Activated CD8-positive, alpha-beta memory T cell treated with anti-CD3 and anti-CD28 coated beads, Interleukin-2, amount 10 ng/mL, durations not matched to agents 7 days and 5 days (primary cell): ENCODE measurements at places on chromosomes 12 and 14. TPM values are rescaled to one million over a fixed set of nuclear protein-coding genes. Genes with fewer than 3 reads are reported as not detected.
A peak's percentile ranks its signal among the peaks of the same experiment; 100 is the strongest.

DNA sequence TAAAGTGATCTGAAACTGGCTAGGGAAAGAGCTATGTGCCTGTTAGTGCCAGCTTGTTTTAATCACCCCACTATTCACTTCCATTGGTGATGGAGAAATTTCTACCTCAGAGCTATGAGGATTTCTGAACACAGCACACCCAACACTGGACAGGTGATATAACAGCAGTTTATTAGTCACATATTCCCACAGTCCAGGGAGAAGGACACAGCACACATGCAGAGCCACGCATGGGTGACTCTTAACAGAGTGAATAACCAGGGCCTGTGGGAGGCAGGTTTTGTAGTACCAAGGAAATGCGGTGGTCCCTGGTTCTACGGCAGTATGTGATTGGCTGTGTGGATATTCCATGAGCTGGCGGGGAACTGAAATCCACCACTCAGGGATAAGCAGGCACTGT lies 455.1 kb downstream of the BTG1 start:
- H3K36me3 ChIP-seq: no peaks in the 10 kb centered on the region
- peaks cover 9% of the 10 kb centered on the region for H3K4me1 ChIP-seq
- no peak overlapping the region for H3K27ac ChIP-seq
- H3K4me3 ChIP-seq: no peak overlapping the region
- no peak for DNase-seq
- H3K27me3 ChIP-seq: no peaks in the 10 kb centered on the region

DNA sequence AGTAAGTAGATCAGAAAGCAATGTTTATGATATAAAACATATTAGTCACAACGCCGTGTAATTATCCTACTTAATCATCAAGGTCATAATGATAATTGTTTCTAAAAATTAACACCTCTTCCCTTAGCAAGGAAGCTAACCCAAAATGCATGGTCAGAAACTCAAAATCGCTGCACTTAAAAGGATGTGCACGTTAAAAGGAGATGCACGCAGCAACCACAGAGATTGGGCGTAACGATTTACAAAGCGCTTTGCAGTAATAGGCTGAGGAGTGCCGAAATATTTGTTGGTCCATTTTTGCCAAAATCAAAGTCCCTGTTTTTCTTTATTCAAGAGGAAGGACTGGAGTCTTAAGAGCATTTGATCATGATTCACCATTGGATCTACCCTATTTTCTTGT lies 1077.2 kb downstream of the VRK1 start:
- H3K36me3 ChIP-seq: no peaks in the 10 kb centered on the region
- no peak overlapping the region for H3K27ac ChIP-seq
- no peak for DNase-seq

GRCh38 chr12:86663173-86663572 lies 407.0 kb upstream of the MGAT4C start:
- no peak for DNase-seq
- H3K4me3 ChIP-seq: no peak overlapping the region
- H3K4me1 ChIP-seq: no peaks in the 10 kb centered on the region

GRCh38 chr12:48795550-48796455 lies 6.9 kb upstream of the ADCY6 start:
- peak; percentile 73 for DNase-seq
- H3K4me1 ChIP-seq: peaks cover 16% of the 10 kb centered on the region
- no peak overlapping the region for H3K27ac ChIP-seq
- peaks cover 15% of the 10 kb centered on the region for H3K27me3 ChIP-seq

GRCh38 chr14:22390824-22391461 lies 198.1 kb downstream of the DAD1 start:
- no peak for DNase-seq
- H3K36me3 ChIP-seq: no peaks in the 10 kb centered on the region
- no peak overlapping the region for H3K4me3 ChIP-seq
- no peaks in the 10 kb centered on the region for H3K4me1 ChIP-seq
- no peaks in the 10 kb centered on the region for H3K27me3 ChIP-seq
- no peak overlapping the region for H3K27ac ChIP-seq

GRCh38 chr12:98893675-98894411 lies 248.8 kb downstream of the APAF1 start:
- H3K4me1 ChIP-seq: peaks cover 5% of the 10 kb centered on the region
- no peak overlapping the region for H3K4me3 ChIP-seq
- H3K27ac ChIP-seq: no peak overlapping the region
- DNase-seq: no peak
- no peaks in the 10 kb centered on the region for H3K36me3 ChIP-seq

GRCh38 chr14:31286456-31287293 lies 79.1 kb upstream of the HECTD1 start:
- peaks cover 1% of the 10 kb centered on the region for H3K36me3 ChIP-seq
- H3K27me3 ChIP-seq: no peaks in the 10 kb centered on the region
- peaks cover 11% of the 10 kb centered on the region for H3K4me1 ChIP-seq
- H3K4me3 ChIP-seq: no peak overlapping the region
- DNase-seq: no peak
- no peak overlapping the region for H3K27ac ChIP-seq

GRCh38 chr14:50001999-50002925 lies 109.4 kb downstream of the ARF6 start:
- H3K36me3 ChIP-seq: peaks cover 21% of the 10 kb centered on the region
- H3K27me3 ChIP-seq: no peaks in the 10 kb centered on the region
- peak; percentile 93 for DNase-seq

RHEBL1 gene
- total RNA-seq: 14.9 TPM
